ENCODE measurements at places on chromosomes 11 and 22.

- DNase-seq: no peak
Measured at GRCh38 chr11:77205467-77206263, 77.6 kb downstream of the MYO7A start.

DNA sequence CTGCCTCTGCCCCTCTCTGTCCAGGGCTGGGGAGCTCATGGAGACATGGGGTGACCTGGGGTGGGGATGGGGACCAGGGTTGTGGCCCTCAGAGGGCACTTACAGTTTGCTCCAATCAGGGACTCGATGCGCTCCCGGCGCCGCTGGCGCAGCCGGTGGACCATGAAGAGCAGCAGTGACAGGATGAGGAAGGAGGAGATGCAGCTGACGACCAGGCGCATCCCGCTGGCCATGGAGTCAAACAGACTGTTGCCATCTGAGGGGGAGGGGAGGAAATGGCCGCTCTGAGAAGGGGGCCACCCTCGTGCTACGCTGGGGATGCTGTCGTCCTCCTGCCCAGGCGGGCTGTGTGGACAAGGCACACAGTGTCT, 80.5 kb downstream of the DGCR2 start:
- DNase-seq: no peak

DNA sequence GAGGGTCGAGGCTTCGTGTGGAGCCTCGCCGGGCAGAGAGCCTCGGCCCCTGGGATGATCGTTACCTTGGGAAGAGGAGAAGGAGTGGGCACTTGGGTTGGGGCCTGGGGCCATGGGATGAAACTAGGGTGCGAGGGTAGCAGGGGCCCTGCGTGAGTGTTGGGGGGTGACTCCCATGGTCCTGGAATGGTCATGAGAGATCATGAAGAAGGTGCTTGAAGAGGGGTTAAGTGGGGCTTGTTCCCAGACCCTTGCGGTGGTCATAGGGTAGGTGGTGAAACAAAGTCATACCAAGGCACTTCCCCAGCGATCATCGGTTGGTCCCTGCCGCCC, 284 bp downstream of the CCS start:
- no peak for DNase-seq

DNA sequence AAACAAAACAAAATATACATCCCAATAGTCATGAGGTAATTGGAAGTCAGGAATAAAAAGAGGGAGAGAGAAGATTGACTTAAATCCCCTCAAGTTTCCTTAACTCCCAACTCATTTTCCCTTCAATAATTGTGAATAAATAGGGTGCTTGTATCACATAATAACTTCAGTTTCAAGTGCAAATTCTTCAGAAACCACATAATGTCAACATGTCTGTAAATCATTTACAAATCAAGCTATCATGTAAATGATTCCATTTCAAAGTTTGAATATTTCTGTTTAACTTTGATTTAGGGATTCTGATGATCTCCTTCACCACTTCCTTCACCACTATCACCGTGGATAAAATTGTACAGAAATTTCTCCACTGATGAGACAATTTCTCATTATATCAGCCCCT, 23.2 kb downstream of the CASP5 start:
- DNase-seq: no peak

GRCh38 chr11:77471558-77472193, 2.2 kb downstream of the PAK1 start:
- no peak for DNase-seq

GRCh38 chr11:132056689-132057088, 686.3 kb downstream of the NTM start:
- DNase-seq: no peak

DNA sequence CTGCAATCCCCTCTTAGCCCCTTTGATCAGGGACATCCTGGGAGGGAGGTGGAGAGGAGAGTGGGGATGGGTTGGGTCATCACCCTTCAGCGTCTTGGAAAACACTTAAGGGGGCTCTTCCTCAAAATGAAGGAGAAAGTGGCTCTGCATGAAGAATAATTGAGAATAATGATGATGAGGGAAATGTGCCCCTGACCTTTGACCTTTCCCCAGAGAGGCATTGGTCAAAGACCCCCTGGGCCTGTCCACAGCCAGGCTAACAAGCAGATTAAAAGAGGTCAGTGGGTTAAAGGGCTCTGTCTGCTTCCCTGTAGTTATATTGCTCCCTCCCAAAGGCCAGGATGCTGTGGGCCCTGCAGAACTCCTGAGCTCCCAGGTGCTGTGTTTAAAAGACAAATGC, 68.7 kb downstream of the NAV2 start:
- no peak for DNase-seq

DNA sequence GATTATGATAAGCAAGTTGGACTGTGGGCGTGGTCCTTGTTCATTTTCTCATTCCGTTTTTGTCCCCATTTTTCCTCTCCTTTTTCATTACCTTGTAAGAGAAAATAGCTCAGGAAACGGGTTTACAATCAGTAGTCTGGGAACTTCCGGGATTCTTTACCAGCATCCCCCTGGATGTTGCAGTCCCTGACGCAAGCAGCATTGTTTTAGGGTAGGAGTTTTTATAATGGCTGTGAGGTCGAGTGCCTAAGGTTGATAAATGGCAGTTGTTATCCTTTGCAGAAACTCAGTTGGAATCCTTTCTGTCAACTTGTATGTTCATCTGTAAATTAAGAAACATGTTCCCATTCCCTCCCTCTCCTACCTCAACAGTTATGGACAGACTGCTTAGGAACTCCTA, 68.3 kb downstream of the ARHGEF12 start:
- no peak for DNase-seq

- DNase-seq: no peak
Measured at GRCh38 chr11:126282736-126283591, at the start of gene TIRAP. TSS of gene TIRAP (plus strand) at chr11:126283093. CDS start at chr11:126290895, 7,802 bp downstream.

- DNase-seq: no peak
Measured at GRCh38 chr11:109374032-109374431, 48.0 kb upstream of the C11orf87 start.

GRCh38 chr11:97332271-97332670, 942.5 kb downstream of the JRKL start:
- no peak for DNase-seq

- no peak for DNase-seq
Measured at GRCh38 chr11:57336111-57336666, 497 bp upstream of the SSRP1 start.

- no peak for DNase-seq
Measured at GRCh38 chr11:129453293-129453721, 77.7 kb downstream of the BARX2 start.

DNA sequence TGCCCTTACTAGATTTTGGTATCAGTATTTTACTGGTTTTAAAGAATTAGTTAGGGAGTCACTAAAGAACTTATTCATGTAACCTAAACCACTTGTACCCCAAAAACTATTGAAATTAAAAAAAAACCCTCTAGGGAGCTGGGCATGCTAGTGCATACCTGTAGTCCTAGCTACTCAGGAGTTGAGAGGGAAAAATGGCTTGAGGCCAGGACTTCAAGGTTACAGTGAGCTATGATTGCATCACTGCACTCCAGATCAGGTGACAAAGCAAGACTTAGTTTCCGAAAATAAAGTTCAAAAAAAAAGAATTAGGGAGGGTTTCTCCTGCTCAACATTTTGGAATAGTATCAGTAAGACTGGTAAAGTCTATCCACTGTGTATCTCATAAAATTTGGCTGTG, 364.4 kb upstream of the LUZP2 start:
- no peak for DNase-seq

DNA sequence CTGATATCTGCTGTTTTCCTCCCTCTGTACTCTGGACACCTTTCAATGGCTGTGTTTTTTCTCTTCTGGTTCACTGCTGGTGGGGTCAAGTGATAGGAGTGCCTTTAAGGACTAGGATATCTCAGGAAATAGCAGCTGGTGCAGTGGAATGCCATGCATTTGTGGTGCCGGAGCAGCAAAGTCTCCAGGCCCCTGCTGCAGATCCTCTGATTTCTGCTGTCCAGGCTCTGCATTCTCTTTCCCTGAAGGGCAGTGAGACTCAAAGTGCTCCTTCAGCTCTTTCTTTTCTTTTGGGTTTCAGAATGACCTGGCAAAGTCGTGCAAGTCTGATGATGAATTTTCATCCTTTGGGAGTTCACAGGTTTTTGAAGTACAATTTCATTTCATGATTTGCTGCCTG, 774.3 kb downstream of the FAM181B start:
- no peak for DNase-seq

DNA sequence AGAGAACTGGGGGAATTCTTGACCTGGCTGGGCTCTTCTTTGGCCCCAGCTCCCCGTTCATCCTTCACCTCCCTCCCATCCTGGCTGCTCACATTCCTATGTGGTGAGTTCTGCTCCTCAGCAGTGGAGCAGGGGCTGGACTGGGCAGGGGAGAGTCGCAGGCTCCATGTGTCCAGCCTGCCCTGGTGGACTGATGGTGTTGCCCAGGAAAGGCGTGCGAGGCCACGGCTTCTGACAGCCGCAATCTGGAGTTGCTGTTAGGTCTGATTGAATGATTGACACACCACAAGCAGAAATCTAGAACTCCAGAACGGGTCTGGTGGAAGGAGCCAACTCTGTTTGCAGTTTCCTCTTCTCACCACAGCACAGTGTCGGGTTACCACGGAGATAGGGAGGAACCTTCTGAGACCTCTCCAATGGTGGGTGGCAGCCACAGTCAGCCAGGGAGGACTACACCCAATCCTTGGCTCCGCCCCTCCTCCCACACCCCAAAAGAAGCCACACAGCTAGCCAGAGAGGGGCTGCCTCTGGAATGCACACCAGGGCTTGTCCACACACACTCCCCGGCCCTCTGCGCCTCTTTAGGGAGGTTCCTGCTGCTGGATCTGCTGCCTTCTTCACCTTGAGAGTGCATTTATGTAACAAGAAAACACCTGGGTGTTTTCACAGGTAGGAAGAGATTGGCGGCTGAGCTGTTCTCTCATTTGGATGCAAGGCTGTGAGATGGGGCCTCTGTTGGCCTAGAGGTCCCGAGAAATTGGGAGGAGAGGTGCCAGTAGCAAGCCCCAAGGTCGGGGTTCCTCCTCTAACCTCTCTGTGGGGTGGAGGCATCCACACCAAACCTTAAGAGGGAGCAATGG, 56.4 kb upstream of the CD44 start:
- peak; percentile 64 for DNase-seq

DNA sequence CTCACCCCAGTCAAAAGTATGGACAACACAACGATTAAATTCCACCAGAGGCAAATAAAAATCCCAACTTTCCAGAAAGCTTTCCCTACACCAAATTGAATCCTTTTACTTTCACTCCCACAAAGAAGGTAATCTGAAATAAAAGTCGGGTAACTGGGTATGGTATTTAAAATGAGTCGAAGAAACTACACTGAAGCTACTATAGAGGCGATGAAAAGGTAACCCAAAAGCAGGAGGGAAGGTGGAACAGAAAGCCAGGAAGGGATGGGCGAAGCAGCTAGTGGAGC, 1.1 kb downstream of the PICALM start:
- DNase-seq: no peak

DNA sequence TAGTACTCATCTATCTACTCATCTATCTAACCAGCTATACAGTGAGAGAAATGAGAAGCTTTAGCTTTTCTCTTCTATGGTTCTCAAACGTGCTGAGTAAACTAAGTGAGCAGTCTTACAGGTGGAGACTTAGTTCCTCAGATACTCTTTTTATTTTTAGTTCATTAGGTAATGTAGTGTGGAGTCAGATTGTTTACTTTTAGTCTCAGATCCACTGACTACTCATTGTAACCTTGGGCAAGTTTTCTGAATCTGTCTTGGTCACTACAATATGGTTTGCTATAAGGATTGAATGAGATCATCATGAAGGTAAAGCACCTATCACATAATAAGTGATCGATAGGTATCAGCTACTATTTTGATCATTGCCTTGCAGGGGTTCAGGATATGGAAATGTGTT, 160.1 kb downstream of the RAB38 start:
- DNase-seq: no peak

GRCh38 chr11:77199137-77199745, 71.2 kb downstream of the MYO7A start:
- no peak for DNase-seq

- no peak for DNase-seq
Measured at GRCh38 chr11:44424841-44425240, 114.9 kb upstream of the ALX4 start.

DNA sequence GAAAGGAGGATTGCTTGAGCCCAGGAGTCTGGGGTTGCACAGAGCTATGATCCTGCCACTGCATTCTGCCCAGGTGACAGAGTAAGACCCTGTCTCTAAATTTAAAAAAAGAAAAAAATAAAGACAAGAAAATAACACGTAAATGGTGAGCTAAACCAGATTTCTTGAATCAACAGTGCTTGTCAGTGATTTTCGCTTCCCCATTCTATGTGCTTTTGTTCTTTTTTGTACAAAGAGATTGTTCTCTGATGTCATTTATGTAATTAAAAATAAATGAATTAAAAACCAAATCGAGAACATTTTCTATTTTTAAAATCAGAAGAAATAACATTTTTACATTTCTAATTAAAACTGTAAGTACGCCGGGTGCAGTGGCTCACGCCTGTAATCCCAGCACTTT, 19.8 kb upstream of the SLC29A2 start:
- DNase-seq: no peak

DNA sequence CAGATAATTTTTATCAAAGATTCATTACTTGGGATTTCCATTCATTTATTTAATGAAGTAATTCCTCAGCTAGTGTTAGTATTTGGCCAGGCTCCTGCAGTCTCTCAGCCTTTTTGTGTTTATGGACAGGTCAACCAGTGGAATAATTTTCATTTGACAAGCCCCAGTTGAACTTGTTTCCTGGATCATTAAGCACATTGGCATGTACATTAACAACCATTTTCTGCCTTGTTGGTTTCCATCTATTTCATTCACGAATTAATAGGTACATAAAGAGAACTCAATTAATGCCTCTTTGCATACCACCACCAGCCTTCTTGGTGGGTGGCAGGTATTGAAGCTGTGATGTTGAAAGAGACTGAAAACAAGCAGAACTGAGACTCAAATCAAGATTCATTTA, 745.2 kb downstream of the KCNA4 start:
- DNase-seq: no peak

GRCh38 chr11:15806217-15806616, 550.1 kb downstream of the SOX6 start:
- DNase-seq: no peak

GRCh38 chr11:61056981-61057380, 45.3 kb upstream of the CD5 start:
- DNase-seq: no peak

DNA sequence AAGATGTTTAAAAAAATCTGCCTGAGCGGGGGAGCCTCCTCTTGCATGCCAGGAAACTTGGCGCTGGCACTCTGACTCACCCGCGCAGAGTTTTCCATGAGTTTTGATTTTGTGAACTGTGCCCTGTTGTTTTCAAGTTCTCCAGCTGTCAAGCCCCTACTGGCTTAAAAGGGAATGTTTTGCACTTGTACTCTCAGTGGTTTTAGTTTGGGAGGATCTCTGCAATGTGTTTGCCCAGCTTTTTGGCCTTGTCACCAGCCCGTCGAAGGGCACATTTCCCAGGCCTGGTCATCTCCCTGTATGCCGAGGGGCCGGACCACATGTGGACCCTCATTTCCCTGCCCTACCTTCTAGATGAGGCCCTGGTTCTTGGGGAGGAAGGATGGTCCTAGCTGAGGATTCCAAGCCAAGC, 12.2 kb downstream of the MRGPRF start:
- peak; percentile 57 for DNase-seq

DNA sequence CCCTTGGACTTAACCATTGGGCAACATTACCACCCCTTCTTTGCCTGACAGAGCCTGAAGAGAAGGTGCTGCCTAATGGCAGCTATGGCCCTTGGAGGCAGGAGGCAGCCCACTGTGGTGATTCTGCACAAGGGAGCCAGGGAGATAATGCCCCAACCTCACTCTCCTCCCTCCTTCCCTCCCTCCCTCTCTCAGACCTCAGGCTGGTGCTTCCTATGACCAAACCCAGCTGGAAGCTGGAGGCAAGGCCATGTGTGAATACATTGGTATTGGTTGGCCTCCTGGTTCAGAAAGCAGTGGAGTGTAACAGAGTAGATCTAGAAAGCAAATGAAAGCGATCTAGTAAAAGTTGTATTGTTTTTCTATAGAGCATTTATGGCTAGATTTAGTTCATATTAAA, 233.1 kb downstream of the CSNK2A3 start:
- DNase-seq: no peak

Measured in BJ (cell line).